ENCODE measurements at places on chromosomes 2 and 18.

DNA sequence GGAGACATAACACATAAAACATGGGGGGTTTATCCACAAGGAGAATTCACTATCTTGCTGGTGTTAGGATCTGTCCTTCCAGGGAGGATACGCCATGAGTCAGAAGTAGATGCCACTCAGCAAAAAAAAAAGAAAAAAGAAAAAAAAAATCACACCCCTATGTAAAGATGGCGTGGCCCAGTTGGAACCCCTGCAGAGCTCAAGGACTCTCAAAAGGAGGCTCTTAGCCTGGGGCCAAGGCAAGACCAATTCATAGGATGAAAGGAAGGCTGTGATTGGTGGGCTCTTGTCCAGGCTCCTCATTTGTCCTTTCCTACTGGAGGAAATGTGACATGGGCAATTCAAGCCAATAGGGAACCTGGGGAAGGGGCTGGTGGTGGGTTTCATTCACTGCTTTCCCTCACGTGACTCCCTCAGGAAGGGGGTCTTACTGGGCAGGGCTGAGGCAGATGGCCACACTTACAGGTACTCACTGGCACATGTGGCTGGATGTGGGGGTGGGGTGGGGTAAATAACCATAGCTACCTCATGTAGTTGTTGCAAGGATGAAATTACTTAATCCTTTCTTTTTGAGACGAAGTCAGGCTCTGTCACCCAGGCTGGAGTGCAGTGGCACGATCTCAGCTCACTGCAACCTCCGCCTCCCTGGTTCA is 38.7 kb upstream of the HAAO start:
- DNase-seq = no peak

DNA sequence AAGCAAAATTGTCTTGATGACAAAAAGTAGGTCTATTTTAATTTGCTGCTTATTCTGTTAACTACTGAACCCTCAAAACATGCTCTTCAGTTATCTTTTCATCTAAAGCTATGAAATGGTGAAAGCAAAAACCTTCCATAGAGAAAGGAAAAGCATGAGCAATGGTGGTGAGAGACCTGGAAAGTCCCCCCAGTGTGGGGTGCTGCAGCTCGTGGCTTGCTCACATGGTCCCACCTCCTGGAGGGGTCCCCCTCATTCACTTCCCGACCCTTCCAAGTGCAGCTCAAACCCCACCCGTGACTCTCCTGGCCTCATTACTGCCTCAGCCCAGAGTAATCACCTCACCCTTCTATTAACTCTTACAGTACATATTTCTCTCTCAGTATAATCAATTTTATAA is 301.8 kb upstream of the HNRNPA3 start:
- no peak for DNase-seq

GRCh38 chr2:137525641-137526190 is 438.6 kb upstream of the HNMT start:
- no peak for DNase-seq

DNA sequence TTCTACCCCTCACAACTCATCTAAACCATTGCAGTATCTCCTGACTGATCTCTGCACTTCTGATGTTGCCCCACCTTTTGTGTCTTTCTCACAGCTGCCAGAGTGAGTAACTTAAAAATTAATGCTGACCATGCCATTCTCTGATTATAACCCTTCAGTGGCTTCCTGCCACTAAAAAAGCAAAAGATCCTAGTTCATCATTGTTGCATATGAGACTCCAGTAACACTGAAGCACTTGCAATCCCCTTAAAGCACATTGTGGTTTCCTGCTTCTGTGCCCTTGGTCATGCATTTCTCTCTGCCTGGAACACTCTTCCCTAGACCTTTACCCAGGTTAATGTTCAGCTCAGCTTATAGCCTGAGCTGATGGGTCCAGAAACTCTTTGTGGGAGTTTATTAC is 95.1 kb upstream of the WDSUB1 start:
- DNase-seq = no peak

- no peak for DNase-seq
These were observed 273.7 kb upstream of the PKDCC start for GRCh38 chr2:41774011-41774605.
